T-helper 17 cell (primary cell): ENCODE measurements at places on chromosomes 3 and 15. TPM values are rescaled to one million over a fixed set of nuclear protein-coding genes. Genes with fewer than 3 reads are reported as not detected.

DNA sequence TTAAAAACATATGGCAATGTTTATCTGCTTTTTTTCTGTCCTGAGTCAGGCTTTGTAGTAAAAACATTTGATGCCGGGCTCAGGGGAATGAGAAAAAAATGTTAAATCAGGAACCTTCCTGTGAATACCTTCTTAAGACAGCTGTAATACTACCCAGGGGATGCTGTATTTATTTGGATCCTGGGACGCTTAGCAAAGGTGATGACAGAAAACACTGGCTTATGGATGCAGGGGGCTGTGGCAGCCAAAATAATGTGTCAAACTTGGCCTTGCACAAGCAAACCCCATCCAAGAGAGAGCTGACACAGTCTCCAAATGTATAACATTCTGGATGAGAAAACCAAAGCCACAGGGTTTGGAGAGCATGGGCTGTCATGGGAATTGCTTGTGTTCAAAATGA, 438.2 kb upstream of the PROK2 start:
- no peaks in the 10 kb centered on the region for H3K4me1 ChIP-seq
- H3K36me3 ChIP-seq: no peaks in the 10 kb centered on the region
- H3K4me3 ChIP-seq: no peak overlapping the region

DNA sequence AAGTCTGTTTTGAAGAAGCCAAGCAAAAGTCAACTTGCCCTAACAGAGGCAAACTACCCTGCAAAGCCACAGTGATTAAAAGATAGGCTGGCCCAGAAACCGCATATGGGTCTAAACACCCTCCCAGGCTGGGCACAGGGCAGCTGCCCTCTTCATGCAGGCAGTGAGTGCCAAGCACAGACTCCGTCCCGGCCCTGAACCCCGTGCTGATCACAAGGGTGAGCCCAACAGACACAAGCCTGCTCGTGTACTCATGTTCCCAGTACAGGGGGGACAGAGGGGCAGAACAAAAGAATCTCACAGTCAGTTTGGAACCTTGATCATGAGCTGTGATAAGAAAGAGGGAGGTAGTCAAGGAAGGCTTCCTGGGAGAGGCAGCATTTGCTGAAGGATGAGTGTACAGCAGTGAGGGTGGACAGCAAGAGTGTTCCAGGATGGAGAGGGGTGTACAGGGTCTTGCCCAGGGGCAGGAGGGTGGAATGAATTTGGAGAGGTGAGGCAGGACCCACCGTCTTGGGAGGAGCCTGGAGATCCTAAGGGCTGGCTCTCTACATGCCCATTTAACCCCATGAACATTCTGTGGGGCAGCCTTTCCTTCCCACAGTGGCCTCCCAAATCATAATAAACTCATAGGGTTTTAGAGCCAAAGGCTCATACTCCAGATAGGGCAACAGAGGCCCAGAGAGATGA, 43.2 kb upstream of the PRR23E start:
- no peak overlapping the region for H3K4me3 ChIP-seq
- no peaks in the 10 kb centered on the region for H3K4me1 ChIP-seq
- no peak for DNase-seq
- H3K36me3 ChIP-seq: peaks cover 2% of the 10 kb centered on the region
- no peak overlapping the region for H3K27ac ChIP-seq

GRCh38 chr3:85364296-85364909, 405.6 kb downstream of the CADM2 start:
- H3K36me3 ChIP-seq: no peaks in the 10 kb centered on the region
- H3K4me1 ChIP-seq: no peaks in the 10 kb centered on the region
- no peak overlapping the region for H3K4me3 ChIP-seq
- H3K27ac ChIP-seq: no peak overlapping the region
- H3K27me3 ChIP-seq: no peaks in the 10 kb centered on the region

DNA sequence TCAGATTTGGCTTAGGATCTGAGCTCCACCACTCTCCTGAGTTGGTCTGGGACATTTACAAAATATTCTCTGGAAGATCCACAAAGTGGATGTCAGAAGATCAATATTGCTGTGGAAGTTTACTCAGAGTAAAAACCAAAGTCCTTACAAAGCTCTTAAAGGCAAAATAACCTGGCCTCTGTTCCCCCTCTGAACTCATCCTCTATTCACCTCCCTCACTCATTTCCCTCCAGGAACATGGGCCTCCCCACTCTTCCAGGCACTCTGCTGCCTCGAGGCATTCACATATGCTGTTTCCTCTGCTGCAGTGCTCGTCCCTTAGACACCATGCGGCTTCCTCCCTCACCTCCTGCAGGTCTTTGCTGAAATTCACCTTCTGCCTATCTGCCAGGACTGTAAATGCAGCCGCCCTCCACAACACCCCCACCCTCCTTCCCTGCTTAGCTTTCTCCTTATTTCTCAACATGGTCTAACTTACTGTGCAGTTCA, 19.1 kb upstream of the CCDC174 start:
- H3K27me3 ChIP-seq: peaks cover 56% of the 10 kb centered on the region
- no peak overlapping the region for H3K27ac ChIP-seq
- DNase-seq: no peak
- peaks cover 2% of the 10 kb centered on the region for H3K36me3 ChIP-seq

- H3K4me1 ChIP-seq: peaks cover 1% of the 10 kb centered on the region
- no peaks in the 10 kb centered on the region for H3K36me3 ChIP-seq
- H3K27me3 ChIP-seq: peaks cover 31% of the 10 kb centered on the region
- DNase-seq: no peak
- no peak overlapping the region for H3K4me3 ChIP-seq
Measured at GRCh38 chr3:124811436-124811835, 75.7 kb downstream of the ITGB5 start.

DNA sequence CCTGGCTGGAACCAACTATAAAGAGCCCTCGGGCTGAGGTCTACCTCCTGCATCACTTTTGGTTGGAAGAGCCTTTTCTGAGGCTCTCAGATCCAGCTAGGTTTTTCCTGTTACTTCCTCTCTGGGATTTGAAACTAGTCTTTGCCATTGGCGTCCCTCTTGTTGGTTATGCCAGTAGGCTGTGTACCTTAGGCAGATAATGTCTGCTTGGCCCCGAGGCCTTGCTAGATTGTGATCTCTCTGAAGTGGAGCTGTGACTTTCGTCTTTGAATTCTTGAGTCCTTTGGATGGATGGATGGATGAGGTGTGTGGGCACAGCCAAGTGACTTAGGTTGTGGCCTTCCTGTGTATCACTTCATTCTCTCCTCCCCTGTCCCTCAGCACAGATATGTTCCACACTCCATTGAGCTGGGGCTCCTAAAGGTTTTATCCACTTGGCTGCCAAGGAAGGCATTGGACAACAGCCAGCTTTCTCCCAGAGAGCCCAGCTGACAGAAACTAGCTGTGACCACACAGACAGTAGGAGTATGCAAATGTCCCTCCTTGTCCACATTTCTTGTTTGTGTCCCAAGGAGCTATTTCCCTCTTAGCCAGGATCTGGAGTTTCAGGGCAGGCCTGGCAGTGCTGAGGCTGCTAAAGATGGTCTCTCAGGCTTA, 7.9 kb upstream of the DNAJC17 start:
- no peak overlapping the region for H3K27ac ChIP-seq
- H3K4me1 ChIP-seq: no peaks in the 10 kb centered on the region
- DNase-seq: no peak

- H3K4me3 ChIP-seq: no peak overlapping the region
- H3K27ac ChIP-seq: no peak overlapping the region
- no peak for DNase-seq
- no peaks in the 10 kb centered on the region for H3K4me1 ChIP-seq
Measured at GRCh38 chr15:36465304-36465703, 114.1 kb upstream of the CDIN1 start.

DNA sequence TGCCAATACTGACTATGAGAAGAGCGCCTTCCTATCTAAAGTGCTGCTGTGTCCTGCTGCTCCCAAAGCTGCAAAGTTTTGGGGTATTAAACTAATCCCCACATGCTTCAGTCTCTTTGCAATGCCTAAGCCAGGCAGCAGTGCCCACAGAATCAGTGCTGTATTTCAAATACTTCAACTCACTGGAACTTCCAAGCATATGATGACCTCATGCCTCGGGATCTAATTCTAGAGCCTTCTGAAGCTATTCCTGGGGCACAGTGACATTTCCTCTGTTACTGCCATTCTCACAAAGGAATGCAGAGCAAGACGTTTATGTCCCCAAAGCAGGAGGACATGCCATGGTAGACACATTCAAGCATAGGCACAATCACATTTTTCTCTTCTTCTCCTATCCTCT, 78.5 kb downstream of the CD200 start:
- no peak overlapping the region for H3K4me3 ChIP-seq
- H3K27ac ChIP-seq: no peak overlapping the region
- DNase-seq: no peak
- peaks cover 10% of the 10 kb centered on the region for H3K4me1 ChIP-seq
- peaks cover 22% of the 10 kb centered on the region for H3K27me3 ChIP-seq

- peaks cover 2% of the 10 kb centered on the region for H3K36me3 ChIP-seq
- DNase-seq: no peak
- H3K27ac ChIP-seq: no peak overlapping the region
- peaks cover 6% of the 10 kb centered on the region for H3K27me3 ChIP-seq
- no peak overlapping the region for H3K4me3 ChIP-seq
Measured at GRCh38 chr15:72838311-72838731, 54.8 kb upstream of the ADPGK start.

GRCh38 chr3:118412503-118412902, 622.1 kb downstream of the IGSF11 start:
- no peaks in the 10 kb centered on the region for H3K36me3 ChIP-seq
- H3K4me3 ChIP-seq: no peak overlapping the region
- no peaks in the 10 kb centered on the region for H3K27me3 ChIP-seq

DNA sequence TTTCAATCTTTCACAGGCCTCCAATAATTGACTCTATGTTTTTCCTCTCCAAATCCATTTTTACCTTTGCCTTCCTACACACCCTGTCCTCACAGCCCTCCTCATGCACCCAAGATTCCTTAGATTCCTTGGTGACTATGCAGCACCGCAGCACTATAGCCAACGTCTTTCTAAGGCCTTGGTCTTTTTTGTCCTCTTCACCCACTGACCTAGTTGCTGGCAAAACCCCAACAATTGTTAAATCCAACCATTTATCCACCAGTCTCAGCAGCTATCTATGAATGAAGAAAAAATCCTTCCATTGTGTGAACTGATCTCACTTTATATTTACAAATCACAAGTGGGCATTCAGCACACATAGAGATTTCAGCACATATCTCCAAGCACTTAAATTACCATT, 203.9 kb downstream of the VGLL3 start:
- no peaks in the 10 kb centered on the region for H3K27me3 ChIP-seq
- no peaks in the 10 kb centered on the region for H3K36me3 ChIP-seq
- no peak overlapping the region for H3K4me3 ChIP-seq
- no peaks in the 10 kb centered on the region for H3K4me1 ChIP-seq
- DNase-seq: no peak
- H3K27ac ChIP-seq: no peak overlapping the region

GRCh38 chr15:49154359-49154758, 1.0 kb downstream of the COPS2 start:
- H3K27ac ChIP-seq: peak overlapping the region; percentile 97
- peak overlapping the region; percentile 99 for H3K4me3 ChIP-seq
- DNase-seq: no peak
- H3K4me1 ChIP-seq: peaks cover 33% of the 10 kb centered on the region
- no peaks in the 10 kb centered on the region for H3K27me3 ChIP-seq

GRCh38 chr15:39083213-39083612, 497.7 kb upstream of the THBS1 start:
- no peak for DNase-seq
- peaks cover 26% of the 10 kb centered on the region for H3K27me3 ChIP-seq

GRCh38 chr15:56804279-56804678, 71.0 kb upstream of the ZNF280D start:
- no peak for DNase-seq
- H3K4me3 ChIP-seq: no peak overlapping the region
- peaks cover 13% of the 10 kb centered on the region for H3K27me3 ChIP-seq
- H3K36me3 ChIP-seq: peaks cover 2% of the 10 kb centered on the region
- H3K27ac ChIP-seq: no peak overlapping the region

DNA sequence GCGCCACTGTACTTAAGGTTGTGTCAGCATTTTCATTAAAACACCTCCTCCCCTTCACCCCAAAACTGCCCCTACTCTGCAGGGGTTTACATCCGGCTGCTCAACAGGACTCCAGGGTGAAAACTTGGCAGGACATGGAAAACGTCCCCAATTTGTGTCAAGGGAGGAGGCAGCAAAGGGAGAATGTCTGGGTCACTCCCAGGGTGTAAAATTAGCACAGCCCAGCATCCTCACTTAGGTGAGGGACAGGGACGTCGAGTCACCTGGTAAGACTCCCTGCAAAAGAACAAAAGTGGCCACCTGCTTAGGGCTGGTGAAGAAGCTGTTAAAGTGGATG, 532.3 kb downstream of the FOXP1 start:
- peak overlapping the region; percentile 78 for H3K4me3 ChIP-seq
- no peaks in the 10 kb centered on the region for H3K27me3 ChIP-seq
- H3K27ac ChIP-seq: peak overlapping the region; percentile 98
- peaks cover 7% of the 10 kb centered on the region for H3K36me3 ChIP-seq

DNA sequence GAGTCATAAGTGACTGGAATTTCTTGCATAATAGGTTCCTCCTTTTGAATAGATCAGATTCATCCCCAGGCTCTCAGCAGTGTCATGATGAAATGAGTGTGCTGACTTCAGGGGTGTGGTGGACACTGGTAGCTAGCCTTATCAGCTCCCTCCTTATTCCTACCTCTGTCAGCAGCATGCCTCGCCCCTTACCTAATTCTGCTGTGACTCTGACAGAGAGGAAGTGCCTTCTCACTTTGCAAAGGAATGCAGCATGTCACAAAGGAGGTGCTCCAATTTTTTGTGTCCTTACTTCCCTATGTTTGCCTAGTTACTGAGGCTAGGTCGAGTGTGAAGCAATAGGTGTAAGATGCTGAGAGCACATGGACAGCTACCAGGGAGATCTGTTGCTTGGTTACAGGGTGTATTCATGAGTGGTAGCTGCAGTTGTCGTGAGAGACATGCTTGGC, 90.6 kb downstream of the TNFAIP8L3 start:
- peaks cover 3% of the 10 kb centered on the region for H3K4me1 ChIP-seq
- no peak for DNase-seq
- H3K4me3 ChIP-seq: no peak overlapping the region
- H3K27me3 ChIP-seq: no peaks in the 10 kb centered on the region
- H3K36me3 ChIP-seq: peaks cover 9% of the 10 kb centered on the region
- H3K27ac ChIP-seq: no peak overlapping the region

GRCh38 chr3:13850161-13850945, 29.5 kb downstream of the WNT7A start:
- DNase-seq: no peak
- peaks cover 6% of the 10 kb centered on the region for H3K36me3 ChIP-seq
- peak overlapping the region; percentile 2 for H3K4me3 ChIP-seq
- no peaks in the 10 kb centered on the region for H3K27me3 ChIP-seq
- H3K4me1 ChIP-seq: peaks cover 26% of the 10 kb centered on the region
- H3K27ac ChIP-seq: peak overlapping the region; percentile 51

DNA sequence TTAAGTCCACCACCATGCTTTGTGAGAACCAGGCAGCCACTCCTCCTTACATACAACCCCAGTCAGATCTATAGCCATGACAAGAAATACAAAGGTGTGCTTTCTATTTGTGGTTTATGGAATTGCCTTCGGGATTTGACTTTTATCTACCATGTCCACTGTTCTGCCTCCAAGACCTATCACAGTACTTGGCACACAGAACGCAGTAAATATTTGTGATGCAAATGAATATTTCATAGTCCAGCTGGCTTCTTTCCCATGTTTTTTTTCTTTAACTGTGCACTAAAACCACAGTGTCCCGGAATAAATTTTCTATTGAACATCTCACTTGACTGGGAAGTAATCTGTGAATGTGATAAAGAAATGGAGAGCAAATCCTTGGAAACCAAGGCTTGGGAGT, 314.7 kb downstream of the RORA start:
- H3K27ac ChIP-seq: peak overlapping the region; percentile 94
- DNase-seq: no peak
- no peak overlapping the region for H3K4me3 ChIP-seq

- no peak overlapping the region for H3K27ac ChIP-seq
Measured at GRCh38 chr3:140128631-140129030, 193.6 kb downstream of the CLSTN2 start.

KNG1 gene
- total RNA-seq: not detected

IQGAP1 gene
- 131 TPM for total RNA-seq

MAP4 gene
- total RNA-seq: 80.6 TPM

GABRG3 gene
- total RNA-seq: not detected

PLSCR2 gene
- total RNA-seq: not detected

LINGO1 gene
- not detected for total RNA-seq

SLC35A5 gene
- total RNA-seq: 8.6 TPM

GRM7 gene
- not detected for total RNA-seq
